AG08396 (cell line): ENCODE measurements at places on chromosomes 3 and 15.

GRCh38 chr3:45062697-45063070 lies 36.6 kb downstream of the CLEC3B start:
- DNase-seq: no peak

- peak; percentile 30 for DNase-seq
Observed at GRCh38 chr15:83846847-83847246, 192.9 kb downstream of the ADAMTSL3 start.

- no peak for DNase-seq
Observed at GRCh38 chr3:107745354-107745753, 222.6 kb downstream of the BBX start.

DNA sequence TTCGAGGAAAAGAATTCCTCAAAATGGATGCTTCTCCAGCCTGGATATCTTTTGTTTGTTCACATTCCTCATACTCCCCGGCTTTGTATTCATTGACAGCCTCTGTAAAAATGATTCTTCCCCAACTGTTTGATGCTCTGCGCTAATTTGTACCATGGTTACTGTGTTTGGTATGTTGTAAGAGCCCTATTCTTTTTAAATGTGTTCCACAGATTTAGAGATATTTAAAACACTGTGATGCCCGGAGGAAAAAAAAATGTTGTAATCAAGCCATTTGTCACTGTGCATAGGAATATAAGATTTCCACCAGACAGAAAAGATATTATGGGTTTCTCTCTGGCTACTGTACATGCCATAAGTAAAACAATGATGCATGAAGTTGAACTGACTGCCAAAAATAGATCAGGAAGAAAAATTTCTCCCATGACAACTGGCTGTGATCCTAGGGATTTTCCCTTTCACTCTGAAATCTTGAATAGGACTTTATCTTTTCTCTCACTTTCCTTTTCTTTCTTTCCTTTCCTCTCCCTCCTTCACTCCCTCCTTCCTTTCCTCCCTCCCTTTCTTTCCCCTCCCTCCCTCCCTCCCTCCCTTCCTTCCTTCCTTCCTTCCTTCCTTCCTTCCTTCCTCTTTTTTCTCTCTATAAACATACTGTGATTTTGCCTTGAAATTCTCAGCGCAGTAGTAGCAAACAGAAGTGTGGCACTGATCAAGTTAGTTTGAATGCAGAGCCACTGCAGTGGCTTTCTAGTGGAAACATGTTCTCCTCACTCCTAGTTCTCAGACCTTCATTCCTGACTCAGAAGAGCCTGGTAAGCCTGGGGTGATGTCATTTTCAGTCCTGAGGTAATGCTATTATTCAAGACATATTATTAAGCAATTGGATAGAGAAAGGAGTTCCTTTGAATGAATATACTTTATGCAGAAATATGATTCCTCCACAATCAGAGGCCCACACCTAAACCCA lies 254.9 kb upstream of the TBL1XR1 start:
- DNase-seq: peak; percentile 64

DNA sequence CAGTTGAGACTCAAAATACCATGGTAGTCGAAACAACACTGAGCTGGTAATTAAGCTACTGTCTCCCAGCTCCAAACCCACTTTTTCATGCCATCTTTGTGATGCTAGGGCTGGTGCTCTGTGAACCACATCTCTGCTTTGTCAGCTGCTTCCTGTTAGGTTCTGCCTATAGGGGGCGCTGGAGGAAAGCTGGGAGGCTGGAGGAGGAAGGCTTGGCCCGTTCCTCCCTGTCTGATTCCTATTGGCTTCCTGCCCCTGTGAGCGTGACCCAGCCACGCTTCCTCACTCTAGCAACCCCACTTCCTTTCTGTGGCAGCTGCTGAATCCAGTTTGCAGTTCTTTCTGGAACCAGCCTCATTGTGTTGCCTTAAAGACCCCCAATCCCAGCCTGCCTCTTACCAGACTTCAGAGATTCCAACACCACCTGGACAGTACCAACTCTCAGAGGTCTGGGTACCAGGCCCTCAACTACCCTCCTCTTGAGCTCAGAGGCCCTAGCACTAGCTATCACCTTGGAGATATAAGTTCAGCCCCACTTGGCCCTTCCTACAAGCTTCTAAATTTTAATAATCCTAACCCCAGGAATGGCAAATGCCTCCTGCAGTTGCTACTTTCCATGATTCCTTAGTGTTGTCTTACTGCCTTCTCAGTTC lies 120.9 kb downstream of the ERC2 start:
- DNase-seq: no peak

DNA sequence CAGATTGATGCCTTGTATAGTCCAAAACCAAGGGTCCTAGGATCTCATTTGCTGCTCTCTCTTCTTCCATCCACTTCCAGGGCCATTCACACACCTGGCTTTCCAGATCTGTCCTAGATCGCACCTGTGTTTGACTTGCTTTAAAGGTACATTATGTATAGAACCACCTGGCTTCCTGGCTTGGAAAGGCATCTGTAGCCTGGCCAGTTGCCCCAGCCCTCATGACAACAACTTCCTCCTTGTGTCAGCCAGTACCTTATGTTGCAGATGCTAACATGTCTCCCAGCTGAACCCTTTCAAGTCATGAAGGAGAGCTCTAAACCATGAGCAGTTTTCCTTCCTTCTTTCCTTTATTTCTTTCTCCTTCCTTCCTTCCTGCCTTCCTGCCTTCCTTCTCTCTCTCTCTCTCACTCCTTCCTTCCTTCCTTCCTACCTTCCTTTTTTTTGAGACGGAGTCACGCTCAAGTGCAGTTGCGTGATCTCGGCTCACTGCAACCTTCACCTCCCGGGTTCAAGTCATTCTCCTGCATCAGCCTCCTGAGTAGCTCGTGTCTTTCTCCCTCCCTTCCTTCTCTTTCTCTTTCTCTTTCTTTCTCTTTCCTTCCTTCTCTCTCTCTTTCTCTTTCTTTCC lies 2.5 kb upstream of the HTR3C start:
- no peak for DNase-seq

- peak; percentile 32 for DNase-seq
Observed at GRCh38 chr3:114827495-114827894, 319.6 kb downstream of the ZBTB20 start.

GRCh38 chr3:13509059-13509815 lies 29.1 kb downstream of the HDAC11 start:
- DNase-seq: no peak

DNA sequence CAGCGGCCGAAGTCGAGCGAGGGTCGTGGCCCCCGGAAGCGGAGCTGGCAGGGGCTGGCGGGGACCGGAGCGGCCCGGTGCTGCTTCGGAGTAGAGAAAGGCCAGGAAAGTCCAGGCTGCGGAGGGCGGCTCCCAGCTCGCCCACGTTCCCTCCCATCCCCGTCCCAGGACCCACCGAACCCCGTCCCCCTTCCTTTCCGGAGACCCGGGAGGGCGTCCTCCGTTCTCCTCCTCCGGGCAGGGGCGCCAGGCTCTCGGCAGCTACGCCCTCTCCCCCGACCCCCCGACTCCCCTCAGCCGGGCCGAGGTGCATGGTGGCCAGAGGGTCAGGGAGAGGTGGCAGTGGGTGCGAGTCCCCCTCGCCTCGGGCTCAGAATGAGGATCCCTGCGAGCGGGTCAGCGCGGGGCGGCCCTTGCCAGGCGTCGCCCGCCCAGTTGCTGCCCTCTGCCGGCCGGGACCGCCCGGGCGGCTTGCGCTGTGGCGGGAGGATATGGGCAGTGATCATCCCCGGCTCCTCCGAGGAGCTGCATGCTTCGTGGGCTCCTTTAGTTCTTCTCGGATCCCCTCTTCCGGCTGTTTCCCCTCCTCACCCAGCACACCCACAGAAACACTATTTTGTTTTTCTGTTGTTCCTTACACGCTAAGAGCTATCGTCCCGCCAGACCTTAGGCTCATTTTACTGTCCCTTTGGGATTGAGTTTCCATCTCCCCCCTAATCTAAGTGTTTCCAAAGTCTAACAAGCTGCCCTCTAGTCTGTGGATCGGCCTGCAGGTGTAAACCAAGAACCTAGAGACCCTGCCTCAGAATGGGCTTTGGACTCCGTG lies 744 bp upstream of the ALDH1A2 start:
- DNase-seq: peak; percentile 64

DNA sequence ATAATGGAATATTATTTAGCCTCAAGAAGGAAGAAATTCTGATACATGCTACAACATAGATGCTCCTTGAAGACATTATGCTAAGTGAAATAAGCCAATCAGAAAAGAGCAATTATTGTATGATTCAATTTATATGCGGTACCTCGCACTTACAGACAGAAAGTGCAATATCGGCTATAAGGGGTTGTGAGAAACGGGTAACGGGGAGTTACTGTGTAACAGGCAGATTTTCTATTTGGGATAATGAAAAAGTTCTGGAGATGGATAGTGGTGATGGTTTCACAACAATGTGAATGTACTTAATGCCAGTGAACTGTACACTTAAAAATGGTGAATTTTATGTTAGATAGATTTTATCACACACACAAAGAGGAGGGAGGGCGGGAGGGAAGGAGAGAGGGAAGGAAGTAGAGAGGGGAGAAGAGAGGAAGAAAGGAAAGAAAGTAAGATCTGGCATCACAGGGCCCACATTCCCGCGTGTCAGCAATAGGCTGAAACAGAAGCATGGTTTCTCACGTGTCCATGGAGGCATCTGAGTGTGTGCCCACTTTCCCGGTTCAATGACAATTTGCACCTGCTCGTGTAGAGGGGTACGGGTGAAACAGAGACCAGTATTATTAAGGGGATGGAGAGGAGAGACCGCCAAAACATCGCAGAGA lies 700 bp upstream of the BLM start:
- DNase-seq: peak; percentile 24
